Stimulated activated CD4-positive, alpha-beta T cell treated with anti-CD3 and anti-CD28 coated beads, Interleukin-2, amount 100 ng/mL, for 4 hours (primary cell): ENCODE measurements at places on chromosomes 2 and 18.

DNA sequence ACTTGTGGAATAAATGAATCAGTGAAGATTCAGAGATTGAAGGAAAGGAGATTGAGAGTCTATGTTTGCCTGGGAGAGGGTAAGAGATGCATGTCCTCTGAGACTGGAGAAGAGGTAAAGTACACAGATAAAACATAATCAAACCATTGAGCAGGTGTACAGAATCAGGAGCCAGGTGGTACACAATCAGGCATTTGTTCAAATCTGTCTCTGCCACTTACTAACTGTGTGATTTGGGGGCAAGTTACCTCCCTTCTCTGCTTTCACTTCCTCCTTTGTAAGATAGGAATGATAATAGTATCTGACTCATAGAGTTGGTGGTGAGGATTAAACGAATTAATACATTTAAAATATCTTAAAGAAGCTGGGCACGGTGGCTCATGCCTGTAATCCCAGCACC, 94.0 kb downstream of the CDK15 start:
- DNase-seq: no peak

DNA sequence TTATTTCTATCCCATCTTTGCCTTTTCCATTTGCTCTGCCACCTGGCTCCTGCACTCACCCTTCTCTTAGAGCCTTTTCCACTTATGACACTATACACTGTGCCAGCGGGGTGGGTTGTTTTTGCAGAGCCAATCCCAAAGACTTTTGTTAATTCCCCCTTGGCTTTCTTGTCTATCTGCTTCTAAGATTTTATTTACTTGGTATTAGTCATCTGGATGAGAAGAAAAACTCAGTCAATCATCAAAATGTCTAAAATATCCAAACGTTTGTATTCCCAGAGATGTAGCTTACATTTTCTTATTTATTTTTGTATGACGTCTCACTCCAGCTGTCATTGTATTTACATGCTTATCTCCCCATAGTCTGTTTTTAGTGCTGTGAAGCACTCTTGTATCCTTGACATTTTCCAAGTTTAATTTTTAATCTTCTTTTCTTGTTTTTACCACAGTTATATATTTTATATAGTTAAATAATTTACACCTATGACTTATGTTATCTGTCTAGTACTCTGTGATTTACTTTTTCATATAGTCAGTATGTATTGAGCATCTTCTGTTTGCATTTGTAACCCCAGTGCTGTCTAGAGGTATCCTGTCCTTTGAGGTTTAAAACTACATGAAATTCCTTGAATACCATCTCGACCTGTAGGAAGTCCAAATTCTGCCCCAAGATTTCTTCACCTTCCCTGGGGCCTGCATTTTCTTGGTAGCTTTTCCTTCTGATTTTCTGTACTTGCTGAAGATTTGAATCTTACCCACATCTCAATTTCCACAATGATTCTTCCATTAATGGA, 55.1 kb downstream of the COL4A3 start:
- DNase-seq: no peak

- DNase-seq: no peak
Measured at GRCh38 chr2:64092502-64092901, 51.7 kb downstream of the PELI1 start.

- no peak for DNase-seq
Measured at GRCh38 chr2:176414641-176415040, 145.4 kb downstream of the MTX2 start.

DNA sequence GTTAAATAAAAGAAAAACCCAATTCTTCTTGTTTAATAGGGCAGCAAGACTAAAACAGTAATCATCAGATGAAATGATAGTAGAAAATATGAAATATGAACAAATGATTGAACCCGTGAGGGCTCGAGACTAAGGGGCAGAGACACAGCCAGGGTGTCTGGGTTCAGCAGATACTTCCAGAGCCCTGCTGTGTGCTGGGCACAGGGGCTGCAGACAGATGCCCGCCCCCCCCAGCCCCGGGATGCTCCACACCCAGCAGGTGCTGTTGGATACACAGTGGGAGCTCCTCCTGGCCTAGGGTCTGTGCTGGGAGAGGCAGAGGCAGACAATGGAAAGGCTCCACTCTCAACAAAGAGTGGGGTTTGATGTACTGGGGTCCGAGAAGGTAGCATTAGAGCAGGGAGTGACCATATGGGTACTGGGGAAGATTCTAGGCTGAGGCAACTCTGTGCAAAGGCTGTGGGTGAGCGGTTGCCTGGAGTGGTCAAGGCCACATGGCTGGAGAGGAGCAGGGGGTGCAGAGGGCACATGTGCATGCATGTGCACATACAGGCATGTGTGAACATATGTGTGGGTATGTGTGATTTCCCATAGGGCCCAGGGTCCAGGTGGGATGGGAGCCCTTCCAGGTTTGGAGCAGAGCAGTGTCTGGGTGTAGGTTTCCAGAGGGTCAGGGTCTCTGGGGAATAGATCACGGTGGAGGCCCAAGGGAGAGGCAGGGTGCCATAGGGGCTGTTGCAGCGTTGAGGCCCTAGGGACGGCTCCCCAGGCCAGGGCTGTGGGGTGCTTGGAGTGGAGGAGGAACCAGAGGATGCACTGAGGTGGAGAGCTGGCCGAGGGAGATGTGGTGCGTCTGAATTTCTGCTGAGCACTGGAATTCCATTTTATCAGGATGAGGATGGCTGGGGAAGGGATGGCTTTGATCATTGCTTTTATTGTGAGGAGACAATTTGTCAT, 36.7 kb downstream of the LDLRAD4 start:
- DNase-seq: no peak

- DNase-seq: no peak
Measured at GRCh38 chr2:133377599-133377998, 190.7 kb downstream of the NCKAP5 start.

GRCh38 chr2:165475277-165476004, 5.9 kb downstream of the CSRNP3 start:
- no peak for DNase-seq

DNA sequence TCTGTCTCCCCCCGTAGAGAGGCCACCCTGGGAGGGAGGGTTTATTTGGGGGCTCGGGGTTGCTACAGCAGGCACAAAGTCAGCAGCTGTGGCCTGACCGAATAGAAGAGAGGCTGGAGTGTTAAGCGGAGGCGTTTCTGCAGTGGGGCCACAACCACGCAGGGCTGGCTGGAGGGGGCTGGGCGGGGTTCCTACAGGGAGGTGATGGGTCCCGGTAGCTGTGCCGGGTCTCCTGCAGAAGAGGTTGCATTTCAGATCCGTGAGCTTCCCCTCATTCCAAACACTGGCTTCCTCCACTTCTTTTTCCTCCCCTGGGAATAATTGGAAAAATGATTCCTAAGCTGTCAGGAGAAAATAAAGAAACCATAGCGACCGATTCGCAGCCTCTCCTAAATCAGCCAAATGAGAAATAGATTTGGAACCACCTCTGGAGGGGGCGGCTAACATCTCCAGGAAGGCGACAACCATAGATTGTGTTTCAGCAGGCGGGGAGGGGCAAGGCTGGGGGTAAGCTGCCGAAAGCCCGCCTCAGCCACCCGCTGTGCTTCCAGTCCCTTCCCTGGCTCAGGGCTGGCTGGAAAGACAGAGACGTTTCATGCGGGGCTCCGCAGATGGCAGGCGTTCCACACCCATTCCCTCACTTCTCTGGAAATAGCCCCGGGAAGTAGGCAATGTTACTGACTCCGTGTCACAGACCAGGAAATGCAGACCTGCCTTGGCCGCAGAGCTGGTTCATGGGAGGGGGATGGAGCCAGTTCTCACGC, 85.6 kb upstream of the TAF1B start:
- no peak for DNase-seq
